A549 treated with Mapracorat at 1 μM for 4 hours (cell line): ENCODE measurements at places on chromosomes 6 and 20. TPM values are rescaled to one million over a fixed set of nuclear protein-coding genes. Genes with fewer than 3 reads are reported as not detected.

The FUT9 gene
- total RNA-seq, result not detected in 5 replicates

The C20orf202 gene
- total RNA-seq, result 0.22 TPM in 1 of 5 replicates, not detected in the others

The ALDH8A1 gene
- total RNA-seq, result 0.07 to 0.25 TPM (median 0.16 TPM) in 5 replicates

The HMGCLL1 gene
- 0.12 to 0.20 TPM (median 0.15 TPM) in 4 of 5 replicates, not detected in the other for total RNA-seq

The POPDC3 gene
- total RNA-seq, result 23.4 to 25.4 TPM (median 24.4 TPM) in 5 replicates

The IL17A gene
- total RNA-seq, result not detected in 5 replicates

The KIF13A gene
- total RNA-seq, result 17.2 to 18.6 TPM (median 18.1 TPM) in 5 replicates

The BMP6 gene
- total RNA-seq, result 15.1 to 21.5 TPM (median 19.6 TPM) in 5 replicates

The ADAM33 gene
- total RNA-seq, result 0.05 to 0.09 TPM (median 0.08 TPM) in 4 of 5 replicates, not detected in the other

The BPIFB1 gene
- total RNA-seq, result 0.10 to 0.17 TPM in 2 of 5 replicates, not detected in the others

The BEND6 gene
- 0.70 to 0.99 TPM (median 0.87 TPM) in 5 replicates for total RNA-seq

The SLC17A3 gene
- 0.82 to 1.1 TPM (median 0.93 TPM) in 5 replicates for total RNA-seq

The TRIM10 gene
- total RNA-seq, result not detected in 5 replicates

The OR12D3 gene
- total RNA-seq, result not detected in 5 replicates

The SLC22A3 gene
- total RNA-seq, result 40.2 to 49.9 TPM (median 44.7 TPM) in 5 replicates

The CD40 gene
- total RNA-seq, result 4.2 to 4.9 TPM (median 4.5 TPM) in 5 replicates
